ENCODE measurements at places on chromosomes 13 and 19.
A peak's percentile ranks its signal among the peaks of the same experiment; 100 is the strongest.

- DNase-seq: no peak
These were observed 7.6 kb downstream of the SSC5D start for GRCh38 chr19:55495646-55496349.

- DNase-seq: peak; percentile 54
These were observed 3.3 kb upstream of the PEX11G start for GRCh38 chr19:7492142-7492541.

DNA sequence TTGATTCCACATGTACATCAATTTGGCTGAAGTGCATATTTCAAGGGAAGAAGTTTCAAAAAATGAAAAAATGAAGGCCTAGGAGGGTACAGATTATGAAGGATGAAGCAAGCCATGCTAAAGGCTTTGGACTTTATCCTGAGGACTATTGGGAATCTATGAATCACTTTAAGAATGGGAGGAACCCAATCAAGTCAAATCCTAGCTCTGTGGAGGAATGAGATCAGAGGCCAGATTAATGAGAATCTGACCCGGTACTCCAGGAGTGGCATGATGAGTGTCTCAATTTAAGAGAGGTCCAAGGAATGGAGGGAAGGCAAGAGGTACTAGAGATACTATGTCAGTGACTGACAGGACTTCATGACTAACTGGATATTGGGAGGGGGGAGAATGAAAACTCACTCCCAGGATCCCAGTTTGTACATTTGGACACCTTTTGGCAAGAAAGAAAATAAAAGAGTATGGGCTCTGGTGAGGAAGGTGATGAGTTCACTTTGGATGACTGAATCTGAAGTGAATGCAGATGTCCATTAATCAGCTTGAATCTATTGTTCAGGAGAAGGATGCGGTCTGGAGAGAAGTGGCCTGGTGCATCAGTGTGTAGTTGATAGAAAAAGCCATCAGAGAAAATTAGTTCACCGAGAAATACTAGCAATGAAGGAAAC is 349.0 kb downstream of the EFNB2 start:
- DNase-seq: no peak

DNA sequence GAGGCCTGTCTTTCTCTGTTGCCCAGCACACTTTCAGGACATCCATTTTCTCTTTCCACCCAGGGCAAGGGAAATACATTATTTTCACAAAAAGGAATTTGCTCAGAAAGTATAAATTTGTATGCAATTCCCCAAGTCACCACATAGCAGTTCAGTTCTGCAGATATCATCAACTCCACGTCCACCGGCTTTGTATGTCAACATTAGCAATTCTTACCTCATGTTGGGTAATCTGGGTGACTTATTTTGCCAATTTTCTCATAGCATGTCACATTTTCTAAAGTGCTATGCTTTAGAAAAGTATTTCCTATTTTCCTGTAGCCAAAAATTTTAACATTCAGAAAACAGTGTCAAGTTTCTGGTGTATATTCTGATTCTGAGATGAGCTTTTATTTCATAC is 501.8 kb downstream of the EFNB2 start:
- DNase-seq: no peak

DNA sequence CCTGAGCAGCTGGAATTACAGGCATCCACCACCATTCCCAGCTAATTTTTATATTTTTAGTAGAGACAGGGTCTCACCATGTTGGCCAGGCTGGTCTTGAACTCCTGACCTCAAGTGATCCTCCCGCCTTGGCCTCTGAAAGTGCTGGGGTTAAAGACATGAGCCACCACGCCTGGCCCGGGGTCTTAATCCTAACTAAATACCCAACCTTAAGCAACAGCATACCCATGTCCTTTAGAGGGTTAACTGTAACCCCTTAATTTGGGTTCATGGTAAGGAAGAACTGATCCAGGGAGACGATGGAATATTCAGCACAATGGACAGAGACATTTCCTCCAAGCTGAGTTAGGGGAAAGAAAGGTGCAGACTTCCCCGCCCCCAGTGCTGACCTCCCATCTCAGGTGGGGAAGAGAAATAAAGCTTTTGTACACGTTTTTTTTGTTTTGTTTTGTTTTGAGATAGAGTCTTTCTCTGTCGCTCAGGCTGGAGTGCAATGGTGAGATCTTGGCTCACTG is 8.7 kb upstream of the GALP start:
- DNase-seq: no peak

DNA sequence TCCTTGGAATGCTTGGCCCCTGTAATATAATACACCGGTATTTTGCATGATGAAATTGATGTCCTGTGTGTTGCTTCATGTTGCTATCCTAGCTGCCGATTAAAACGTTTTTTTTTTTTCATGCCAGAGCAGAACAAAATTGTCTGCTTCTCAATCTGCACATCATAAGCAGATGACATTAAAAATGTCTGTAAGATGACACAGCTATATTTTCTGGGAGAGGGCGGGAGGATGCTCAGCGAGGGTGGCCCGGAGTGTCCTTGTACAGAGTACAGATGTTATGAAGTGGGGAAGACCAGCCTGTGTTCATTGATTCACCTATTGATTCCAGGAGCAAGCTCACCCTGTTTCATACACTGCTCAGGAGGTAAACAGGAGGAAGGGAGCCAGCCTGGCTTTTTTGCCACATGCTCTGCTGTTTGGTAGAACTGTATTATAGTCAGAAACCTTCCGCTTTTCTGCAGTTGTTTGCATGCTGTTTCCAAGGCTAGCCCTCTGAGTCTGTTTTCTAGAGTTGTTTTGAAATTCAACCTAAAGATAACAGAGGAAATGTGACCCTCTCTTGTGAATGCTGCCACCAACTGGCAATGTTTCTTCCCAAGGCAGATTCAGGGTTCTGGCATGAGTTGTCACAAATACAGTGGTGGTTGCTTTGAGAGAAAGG is 4.7 kb upstream of the IRS2 start:
- no peak for DNase-seq

- DNase-seq: no peak
These were observed 14.1 kb upstream of the PCDH8 start for GRCh38 chr13:52862358-52863206.

GRCh38 chr19:35444735-35445134 is 3.3 kb upstream of the FFAR2 start:
- no peak for DNase-seq

DNA sequence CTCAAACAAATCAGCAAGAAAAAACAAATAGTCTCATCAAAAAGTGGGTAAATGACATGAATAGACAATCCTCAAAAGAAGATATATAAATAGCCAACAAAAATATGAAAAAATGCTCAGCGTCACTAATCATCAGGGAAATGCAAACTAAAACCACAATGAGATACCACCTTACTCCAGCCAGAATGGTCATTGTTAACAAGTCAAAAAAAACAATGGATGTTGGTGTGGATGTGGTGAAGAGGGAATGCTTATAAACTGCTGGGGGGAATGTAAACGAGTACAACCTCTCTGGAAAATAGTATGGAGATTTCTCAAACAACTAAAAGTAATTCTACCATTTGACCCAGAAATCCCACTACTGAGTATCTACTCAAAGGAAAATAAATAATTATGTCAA is 239.2 kb upstream of the RFC3 start:
- no peak for DNase-seq

- no peak for DNase-seq
These were observed 29.8 kb upstream of the RAP2A start for GRCh38 chr13:97403893-97404750.

GRCh38 chr13:96191367-96191766 is 101.5 kb downstream of the HS6ST3 start:
- no peak for DNase-seq

DNA sequence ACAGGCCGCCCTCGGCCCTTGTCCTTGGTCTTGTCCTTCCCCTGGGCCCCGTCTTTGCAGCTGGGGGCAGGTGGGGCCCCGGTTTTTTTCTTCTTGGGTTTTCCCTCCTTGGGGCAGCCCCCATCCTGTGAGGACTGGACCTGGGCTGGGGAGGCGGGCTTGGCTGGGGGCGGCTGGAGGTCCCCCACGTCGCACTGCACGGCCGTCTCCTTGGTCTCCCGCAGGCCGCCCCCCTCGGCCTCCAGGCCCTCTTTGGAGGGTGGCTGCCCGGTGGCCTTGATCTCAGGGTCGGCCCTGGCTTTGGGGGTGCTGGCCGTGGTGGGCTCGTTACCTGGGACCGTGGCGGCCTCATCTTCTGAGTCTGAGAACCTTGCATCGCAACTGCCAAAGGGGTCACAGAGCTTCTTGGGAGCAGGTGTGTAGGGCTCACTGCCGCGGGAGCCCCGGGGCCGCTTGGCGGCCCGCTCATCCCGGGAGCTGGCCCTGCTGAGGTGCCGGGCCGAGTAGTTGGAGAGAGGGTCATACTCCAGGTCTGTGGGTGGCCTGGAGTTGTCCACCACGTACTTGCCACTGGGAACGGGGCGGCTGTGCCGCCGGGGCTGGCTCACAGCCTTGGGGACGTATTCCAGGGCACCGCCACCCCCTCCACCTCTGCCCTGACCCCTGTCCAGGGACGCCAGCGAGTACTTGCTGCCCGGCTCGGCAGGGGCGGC is 15.6 kb upstream of the ATP8B3 start:
- no peak for DNase-seq

DNA sequence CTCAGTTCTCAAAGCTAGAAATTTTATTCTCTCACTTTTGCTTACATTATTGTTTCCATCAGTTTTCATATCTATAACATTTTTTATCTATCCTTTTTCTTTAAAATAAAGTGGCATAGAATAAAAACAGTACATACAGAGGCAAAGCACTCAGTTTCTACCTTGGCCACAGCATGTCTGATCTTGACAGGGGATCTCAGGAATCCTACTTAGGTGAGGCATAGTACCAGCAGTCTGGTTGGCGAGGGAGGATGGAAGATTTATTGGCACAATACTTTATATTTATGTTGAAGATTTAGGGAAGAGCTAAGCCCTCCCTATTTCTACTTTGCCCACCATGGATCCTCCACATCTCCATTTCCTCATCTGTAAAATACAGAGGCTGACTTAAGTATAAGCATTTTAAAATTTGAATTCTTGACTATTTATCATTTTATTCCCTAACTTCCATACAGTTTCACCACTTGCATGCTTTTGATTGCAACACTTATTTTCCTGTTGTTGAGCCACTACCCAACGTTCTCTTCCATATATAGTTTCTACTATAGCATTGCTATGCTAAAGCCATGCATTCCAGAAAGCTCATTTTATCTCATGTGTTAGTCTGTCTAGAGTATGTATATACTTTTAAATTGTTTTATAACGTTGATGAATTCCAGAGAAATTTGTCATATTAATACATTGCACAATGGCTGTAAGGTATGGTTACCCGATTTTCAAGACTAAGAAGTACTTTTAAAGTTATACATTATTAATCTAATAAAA is 506.7 kb downstream of the KCTD12 start:
- DNase-seq: no peak

DNA sequence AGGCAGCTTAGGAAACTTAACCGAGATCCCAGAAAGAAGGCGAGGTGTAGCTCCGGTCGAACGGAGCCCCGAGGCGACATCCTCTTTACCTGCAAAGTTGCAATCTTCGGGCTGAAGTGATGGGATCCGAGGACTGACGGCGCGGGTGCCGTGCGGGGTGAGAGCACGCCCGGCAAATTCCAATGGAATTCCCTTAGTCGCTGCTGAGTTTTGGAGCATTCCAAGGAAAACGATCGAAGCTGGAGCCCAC is 141 bp downstream of the TRPC4 start:
- no peak for DNase-seq

DNA sequence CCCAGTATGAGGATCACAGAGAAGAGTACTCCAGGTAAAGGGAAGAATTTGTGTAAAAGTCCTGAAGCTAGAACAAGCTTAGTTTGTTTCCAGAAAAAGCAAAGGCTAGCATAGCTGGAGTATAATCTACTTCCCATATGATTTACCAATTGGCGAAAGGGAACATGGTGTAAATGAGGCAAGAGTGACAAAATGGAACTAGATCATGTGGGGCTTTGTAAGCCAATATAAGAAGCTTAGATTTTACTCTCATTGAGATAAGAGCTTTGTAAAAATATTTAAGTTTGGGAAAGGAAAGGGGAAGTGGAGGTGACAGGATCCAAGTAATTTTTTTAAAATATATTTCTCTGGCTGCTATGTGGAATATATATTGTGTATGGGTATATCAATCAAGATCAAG is 234.9 kb downstream of the KCTD12 start:
- DNase-seq: no peak

GRCh38 chr19:13356686-13357280 is 149.5 kb downstream of the CACNA1A start:
- DNase-seq: no peak

GRCh38 chr13:24693862-24694471 is 13.8 kb downstream of the ATP12A start:
- peak; percentile 63 for DNase-seq

DNA sequence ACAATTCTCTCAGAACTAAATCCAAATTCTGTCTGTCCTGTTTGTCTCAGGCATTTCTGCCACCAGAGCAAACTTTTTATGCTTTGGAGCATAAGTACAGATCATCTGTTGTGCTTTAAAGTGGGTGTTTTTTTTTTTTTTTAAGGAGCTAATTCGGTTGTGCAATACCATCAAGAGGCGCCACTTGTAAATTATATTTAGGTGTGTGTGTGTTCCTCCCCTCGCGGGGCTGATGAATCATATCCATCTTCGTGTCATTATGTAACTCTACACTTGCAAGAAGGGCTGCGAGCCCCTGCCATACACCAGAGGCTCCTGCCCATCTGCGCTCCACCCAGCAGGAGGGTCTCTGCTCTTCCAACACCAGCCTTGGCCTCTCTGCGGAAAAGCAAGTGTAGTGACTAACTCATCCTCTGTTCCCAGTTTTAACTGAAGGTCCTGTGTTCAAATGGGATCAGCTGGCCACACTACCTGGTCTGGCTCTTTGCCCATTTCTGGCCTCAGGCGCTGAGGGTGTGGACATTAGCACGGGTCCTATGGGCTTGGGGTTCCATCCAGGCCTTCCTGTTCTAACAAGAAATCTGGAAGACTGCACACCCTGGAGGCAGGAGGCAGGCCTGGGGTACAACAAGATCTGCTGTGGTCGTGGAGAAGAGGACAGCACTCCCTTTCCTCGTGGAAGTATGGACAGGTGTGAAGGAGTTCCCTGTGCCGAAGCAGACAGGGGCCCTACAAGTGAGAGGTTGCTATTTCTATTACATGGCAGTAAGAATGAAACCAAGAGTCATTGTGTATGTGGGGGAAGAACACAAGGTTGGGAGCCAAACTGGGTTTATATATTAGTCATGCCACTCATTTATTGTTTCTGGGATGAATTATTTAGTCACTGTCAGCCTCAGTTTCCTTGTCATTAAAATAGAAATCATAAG is 96.1 kb upstream of the MBNL2 start:
- DNase-seq: no peak

DNA sequence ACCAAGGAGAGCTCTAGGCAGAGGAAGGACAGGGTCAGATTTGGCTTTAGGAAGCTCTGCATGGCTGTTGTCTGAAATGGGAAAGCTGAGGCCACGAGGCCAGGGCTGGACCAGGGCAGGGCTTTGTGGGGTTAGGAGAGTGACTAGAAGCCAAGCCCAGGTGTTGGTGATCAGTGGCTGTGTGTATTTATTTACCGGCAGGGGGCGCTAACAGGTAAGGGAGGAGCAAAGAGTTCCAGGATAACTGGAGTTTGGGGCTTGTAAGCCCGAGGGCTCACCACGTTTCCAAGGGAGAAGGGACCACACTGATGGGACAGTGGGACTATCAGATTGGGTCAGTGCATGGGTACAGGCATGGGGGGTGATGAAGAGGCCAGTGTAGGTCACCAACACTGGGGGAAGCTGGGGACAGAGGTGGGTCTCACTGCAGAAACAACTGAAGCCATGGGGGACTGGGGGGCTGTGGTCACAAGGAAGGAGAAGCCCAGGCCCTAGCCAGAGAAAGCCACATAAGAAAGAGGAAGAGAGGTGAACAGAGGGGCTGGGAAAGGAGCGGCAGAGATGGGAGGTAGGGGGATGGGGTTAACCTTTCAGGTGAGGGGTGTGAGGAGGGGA is 3.9 kb downstream of the TMEM147 start:
- peak; percentile 25 for DNase-seq
